Epithelial cell of prostate (primary cell): ENCODE measurements at places on chromosomes 1 and 21.

GRCh38 chr1:53663529-53664300 is 75.2 kb downstream of the GLIS1 start:
- DNase-seq: no peak

GRCh38 chr1:47647327-47647845 is 209.5 kb downstream of the FOXD2 start:
- no peak for DNase-seq

DNA sequence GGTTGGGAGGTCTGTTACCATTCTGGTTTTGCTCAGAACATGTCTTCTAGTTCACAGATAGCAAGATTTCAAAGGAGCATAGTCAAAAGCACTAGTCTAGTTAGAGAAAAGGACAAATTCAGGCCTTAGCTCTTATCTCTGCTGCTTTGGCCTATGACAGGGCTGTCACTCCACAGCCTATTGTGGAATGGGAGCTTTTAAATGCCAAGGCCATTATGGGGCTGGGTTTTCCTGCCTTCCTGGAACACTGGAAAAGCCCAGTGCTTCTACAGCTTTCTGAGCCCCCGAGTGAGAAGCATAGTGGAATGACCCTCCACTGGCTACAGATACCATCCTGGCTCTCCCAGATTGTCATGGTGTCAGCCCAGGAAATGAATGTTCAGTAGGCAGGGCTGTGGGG is 9.3 kb downstream of the MTFR1L start:
- DNase-seq: no peak

DNA sequence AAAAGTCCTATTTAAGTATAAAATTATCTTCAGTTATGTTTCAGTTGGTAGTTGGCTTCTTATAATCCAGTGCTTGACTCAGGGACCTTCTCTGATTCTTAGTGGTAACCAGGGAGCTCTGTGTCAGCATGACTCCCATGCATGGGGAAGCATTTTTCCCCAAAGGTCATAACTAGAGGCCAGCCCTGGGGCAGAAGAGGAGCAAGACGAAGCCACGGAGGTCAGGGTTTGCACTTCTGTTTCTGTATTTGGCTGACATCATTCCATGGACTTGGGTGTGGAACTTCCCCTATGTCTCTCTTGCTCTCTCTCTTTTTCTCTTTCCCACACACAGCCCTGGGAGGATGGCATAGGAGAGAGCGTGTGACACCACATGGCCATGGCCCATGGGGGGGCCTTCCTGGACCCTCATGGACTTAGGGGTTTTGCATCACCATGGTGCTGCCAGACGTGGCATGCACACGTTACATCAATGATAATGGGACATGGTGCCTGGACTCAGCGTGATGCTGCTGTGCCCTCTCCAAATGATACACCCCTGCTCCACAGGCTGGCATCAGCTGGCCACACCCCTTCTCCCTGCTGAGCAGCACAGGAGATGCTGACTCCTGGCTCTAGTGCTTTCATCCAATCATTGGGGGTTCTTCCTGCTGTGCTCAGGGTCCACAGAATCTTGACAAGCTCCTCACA is 260.5 kb downstream of the KCNJ6 start:
- no peak for DNase-seq

DNA sequence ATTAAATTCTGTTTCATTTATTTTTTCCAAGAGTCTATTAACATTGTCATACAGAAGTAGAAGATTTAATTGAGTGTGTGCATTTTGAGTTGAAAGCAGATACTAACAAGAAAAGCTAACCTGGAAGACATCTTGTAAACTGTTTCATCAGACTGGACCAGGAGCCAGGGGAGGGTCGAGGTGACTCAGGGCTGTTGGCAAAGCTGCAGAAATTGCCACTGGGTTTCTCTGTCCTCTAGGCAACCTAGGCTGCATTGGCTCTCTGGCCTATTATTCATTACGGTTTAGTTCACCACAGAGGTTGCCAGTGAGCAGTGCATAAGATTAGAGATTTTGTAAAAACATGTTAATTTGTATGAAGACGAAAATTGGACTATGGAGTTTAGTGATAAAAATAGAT is 27.5 kb downstream of the ERG start:
- DNase-seq: no peak

DNA sequence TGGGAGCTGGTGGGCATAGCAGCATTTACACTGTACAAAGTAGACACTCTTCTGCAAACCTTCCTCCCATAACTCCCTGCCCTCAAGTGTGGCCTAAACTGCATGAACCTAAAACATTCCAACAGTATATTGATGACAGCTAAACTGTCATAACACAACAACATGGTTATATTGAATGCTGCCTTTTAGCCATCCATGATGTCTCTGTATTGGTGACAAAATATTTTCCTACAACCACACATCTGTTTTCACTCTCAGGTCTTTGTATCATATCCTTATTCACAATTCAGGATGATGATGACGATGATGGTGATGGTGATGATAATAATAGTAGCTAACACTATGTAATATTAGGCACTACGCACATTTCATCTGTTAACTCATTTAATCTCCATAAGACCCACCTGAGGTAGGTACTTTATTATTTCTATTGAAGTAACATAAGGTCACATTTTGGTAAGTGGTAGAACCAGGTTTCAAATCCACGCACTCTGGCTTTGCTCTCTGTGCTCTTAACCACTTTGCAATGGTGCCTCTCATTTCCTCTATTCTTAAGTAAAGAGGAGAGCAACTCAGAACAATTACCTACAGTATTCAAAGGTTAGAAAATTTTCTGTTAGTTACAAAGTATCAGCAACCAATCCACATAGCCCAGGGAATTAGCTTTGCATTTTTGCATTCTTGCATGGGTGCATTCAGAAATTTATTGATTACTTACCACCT is 185.1 kb upstream of the LMO4 start:
- no peak for DNase-seq

GRCh38 chr1:173669491-173669941 is at the start of gene ANKRD45:
ANKRD45 (minus strand) TSS chr1:173669851; CDS start chr1:173659418, 10,433 bp downstream.
- DNase-seq: no peak

- DNase-seq: no peak
Observed at GRCh38 chr1:2523891-2524609, 2.3 kb downstream of the PANK4 start.

DNA sequence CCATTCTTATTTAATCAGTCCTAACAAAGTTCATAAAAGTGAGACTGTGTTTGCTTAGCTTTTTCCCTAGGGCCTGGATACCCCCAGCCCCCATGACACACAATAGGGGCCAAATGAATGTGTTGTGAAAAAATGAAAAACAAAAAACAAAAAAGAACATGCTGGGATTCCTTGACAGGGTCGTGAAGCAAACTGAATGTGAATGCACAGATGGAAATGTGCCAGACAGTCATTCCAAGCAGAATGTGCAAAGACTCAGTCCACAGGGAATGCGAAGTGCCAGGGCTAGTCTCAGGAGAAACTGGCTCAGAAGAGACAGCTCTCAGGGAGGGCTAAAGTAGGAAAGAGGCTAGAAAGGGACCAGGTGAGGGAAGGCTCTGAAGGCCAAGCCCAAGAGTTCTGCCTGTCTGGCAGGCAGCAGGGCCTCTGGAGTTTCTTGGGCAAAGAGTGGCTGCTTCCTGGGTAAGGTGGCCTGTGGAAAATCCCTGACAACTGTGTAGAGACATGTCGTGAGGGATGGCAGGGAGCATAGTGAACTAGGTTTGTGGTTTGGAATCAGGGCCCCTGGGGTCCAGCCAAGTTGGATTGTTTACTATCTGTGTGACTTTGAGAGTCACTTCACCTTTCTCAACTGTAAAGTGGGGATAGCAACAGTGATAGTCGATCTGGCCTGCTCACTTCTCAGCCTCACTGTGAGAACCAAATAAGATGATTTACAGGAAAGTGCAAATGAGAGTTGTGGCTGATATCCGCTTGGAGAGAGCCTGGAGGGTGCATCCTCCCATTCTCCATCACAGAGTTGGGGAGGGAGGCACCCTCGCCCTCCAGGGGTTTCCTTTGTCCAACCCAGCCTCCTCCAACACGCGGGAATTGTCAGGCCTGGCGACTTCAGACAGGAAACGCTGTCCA is 1.2 kb upstream of the ADAM15 start:
- DNase-seq: no peak

DNA sequence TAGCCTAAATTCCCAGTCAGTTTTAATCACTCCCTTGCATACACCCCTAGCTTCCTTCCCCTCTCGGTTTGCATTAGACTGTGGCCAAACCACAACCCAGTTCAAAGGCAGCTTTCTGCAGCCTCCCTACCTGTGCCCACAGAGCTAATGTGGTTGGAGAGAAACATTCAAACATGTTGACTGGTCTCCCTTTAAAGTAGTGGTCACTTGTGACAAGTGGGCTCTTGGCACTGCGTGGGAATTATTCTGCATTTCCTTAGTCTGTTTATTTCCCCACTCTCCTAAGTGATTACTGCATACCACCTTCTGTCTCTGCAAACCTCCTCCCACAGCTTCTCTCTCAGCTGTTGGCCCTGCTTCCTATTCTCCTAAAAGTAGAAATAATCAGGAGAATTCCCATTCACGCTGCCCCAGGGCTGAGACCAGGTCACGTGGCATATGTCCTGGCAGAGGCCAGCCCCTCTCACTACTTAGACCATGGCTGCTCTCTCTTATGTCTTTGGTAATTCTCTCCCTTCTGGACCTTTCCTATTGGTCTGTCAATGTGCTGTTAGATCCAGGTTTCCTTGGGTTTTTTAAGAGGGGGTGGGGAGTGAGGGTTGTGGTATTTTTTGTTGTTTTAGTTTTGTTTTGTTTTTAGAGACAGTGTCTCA is 38.4 kb upstream of the CD101 start:
- no peak for DNase-seq

- DNase-seq: no peak
Observed at GRCh38 chr1:217076902-217077301, 353.7 kb upstream of the ESRRG start.

- DNase-seq: no peak
Observed at GRCh38 chr21:34700605-34701004, 31.8 kb downstream of the CLIC6 start.

GRCh38 chr1:98331243-98331642 is 330.3 kb upstream of the SNX7 start:
- no peak for DNase-seq

GRCh38 chr1:232422898-232423297 is 207.0 kb downstream of the SIPA1L2 start:
- DNase-seq: peak; percentile 22

DNA sequence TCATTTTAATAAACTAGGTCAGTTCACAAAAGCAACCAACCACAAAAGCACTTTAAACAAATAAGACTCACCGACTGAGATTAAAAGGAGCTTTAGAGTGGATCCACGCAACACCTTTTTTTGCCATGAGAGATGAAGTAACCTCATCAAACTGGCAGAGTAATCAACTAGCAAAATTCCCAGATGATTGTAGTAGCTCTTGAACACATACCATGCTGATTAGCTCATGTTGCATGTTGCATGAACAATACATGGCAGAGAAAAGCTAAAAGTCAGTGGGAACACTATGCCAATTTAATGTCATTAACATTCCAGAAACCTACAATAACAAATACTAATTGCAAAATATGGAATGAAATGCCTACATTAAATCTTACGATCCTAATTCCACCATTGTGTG is 4.1 kb downstream of the WARS2 start:
- peak; percentile 22 for DNase-seq

GRCh38 chr1:230507236-230507635 is 81.1 kb upstream of the PGBD5 start:
- DNase-seq: no peak

- no peak for DNase-seq
Observed at GRCh38 chr1:65896721-65897120, 104.0 kb downstream of the PDE4B start.

DNA sequence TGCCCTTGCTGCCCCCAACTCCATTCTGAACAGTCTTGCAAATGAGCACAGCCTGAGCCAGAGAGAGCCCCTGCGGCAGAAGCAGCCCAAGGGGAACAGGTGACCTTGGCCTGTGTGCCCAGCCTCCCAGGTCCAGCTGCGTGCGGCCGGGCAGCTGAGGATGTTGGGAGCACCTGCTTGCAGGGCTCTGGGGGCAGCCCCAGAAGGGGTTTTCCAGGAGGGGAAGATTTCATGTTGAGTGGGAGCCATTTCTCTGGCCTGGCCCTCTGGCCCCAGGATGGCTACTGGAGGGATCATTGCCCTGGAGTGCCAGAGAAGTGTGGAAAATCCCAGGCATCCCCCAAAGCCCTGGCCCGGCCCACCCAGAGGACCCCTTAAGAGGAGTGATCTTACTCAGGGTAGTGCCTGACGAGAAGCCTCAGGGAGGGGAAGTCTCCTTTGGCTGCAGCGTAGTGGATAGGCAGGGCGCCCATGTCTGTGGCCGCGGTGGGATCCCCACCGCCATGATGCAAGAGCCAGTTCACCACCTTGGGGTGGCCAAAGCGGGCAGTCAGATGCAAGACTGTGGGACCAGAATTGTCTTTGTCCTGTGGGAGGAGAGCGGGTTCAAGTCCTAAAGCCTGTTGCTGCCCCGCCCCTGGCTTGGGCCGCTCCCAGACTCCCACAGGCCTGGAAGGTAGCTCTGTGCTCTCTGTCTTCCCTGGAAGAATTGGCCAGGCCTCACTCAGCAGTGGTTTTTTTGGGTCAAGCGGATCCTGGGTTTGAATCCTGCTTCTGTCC is 20.6 kb upstream of the RNU1-4 start:
- DNase-seq: no peak

DNA sequence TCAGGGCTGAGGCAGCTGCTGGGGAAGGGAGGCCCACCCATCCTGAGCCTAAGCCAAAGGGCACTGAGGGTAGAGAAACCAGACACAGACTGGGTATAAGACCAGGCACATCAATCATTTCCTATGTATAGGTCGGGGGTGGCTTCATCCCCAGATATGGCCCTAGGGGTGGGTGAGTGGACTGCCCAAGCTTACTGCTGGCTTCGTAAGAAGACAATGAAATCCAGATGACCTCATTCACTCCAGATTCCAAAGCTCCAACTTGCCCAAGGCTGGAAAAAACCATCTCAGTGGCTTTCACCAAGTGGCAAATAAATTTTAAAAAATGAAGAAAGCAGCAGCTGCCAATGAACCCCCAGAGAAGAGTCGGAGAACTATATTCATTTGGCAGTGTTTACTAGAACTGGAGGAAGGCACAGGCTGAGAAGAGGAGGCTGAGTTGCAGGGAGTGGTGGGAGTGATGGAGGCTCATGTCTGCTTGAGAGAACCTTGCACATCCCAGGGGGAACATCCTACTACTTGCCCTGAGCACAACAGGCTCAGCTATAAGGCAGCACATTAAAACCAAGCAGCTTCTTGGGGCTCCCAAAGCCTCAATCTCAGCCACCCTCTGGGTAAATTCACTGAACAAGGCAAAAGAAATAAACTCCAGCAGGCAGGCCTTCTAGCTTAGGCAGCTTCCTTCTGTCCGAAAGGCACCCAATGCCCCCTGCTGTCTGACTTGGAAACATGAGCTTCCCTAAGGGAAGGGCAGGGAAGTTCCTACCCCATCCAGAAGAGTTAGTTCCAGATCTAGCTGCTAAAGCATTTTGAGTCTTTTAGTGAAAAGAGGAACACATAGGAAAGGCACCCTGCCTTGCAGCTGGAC is 14.1 kb downstream of the PEA15 start:
- DNase-seq: no peak
